Activated T-helper 2 cell treated with anti-CD3 and anti-CD28 coated beads, Interferon-gamma antibody, Interleukin-2, Interleukin-4, amounts not matched to agents 10 μg/mL and 5 μg/mL and 100 μg/mL, durations not matched to agents 14 hours and 24 hours and 36 hours (primary cell): ENCODE measurements at places on chromosomes 7 and 10. TPM values are rescaled to one million over a fixed set of nuclear protein-coding genes. Genes with fewer than 3 reads are reported as not detected.

DNA sequence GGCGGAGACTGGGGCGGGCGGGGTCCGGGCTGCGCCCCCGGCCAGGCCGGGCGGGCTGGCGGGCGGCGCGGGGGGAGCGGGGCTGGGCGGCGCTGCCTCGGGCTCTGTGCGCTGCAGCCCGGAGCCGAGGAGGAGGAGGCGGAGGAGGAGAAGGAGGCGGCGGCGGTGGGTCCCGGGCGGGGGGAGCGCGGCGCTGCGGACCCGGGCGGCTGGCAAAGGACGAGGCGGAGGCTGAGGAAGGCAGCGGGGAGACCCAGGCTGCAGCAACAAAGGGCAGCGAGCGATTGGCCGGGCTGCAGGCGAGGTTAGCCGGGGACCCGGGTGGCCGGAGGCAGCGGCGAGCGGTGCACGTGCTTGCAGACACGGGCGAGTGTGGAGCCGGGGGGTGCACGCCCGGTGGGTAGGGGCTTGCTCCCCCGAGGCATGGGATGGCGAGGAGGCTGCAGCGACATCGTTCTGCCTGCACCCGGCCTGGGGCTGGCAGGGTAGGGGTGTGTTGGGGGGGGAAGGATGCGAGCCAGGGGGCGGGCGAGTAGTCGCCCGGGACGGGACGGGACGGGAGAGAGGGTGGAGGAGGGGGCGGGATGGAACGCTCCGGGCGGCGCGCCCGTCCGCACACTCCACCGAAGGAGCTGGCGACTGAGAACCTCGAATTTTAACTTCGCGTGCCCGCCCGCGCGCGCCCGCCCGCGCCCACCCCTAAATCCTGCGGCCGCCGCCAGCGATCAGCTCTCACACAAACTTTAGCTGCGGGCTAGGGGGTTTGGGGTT, 844 bp upstream of the KAT6B start:
- DNase-seq = peak; percentile 56

The GPR15LG gene
- not detected in 2 replicates for total RNA-seq

GRCh38 chr7:29435902-29436301, 127.7 kb upstream of the PRR15 start:
- no peak for DNase-seq

The KCP gene
- not detected in 2 replicates for total RNA-seq

The ENTPD1 gene
- 37.1 and 37.5 TPM in 2 replicates for total RNA-seq

DNA sequence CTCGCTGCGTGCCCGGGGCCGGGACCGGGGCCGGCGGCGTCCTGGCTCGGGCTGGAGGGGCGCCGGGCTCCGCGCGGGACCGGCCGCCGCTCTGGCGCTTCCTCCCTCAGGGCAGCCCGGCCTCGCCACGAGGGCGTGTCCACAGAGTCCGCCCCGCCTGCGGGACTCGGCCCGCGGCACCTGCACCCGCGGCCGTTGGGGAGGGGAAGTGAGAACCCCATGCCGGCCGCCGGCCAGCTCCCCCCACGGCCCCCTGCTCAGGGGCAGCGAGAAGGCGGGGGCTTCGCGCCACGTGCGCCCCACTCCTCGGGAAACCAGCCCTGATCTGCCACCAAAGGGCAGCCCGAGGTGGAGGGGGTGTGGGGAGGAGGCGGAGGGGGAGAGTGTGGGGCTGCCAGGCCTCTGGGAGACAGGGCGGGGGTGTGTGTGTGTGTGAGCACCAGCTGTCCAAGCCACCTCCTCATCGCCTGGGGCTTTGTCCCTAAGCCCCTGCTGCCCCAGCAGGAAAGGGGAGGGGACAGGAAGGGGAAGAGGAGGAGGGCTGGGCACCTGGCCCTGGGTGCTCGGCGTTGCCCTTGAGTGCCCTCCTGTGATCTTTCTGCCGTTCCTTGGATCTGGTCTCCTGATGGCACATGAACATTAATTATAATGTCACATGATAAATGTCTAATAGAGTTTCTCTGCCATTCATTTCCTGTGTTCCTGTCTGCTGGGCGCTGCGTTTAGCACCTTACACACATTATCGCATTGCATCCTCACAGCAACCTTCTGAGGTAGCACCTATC, at the start of gene PIK3AP1:
Gene PIK3AP1 (minus strand): TSS at position 93 of the 785 bp plus-strand sequence. CDS start 120 bp downstream, outside the sequence.
- DNase-seq = peak; percentile 28

DNA sequence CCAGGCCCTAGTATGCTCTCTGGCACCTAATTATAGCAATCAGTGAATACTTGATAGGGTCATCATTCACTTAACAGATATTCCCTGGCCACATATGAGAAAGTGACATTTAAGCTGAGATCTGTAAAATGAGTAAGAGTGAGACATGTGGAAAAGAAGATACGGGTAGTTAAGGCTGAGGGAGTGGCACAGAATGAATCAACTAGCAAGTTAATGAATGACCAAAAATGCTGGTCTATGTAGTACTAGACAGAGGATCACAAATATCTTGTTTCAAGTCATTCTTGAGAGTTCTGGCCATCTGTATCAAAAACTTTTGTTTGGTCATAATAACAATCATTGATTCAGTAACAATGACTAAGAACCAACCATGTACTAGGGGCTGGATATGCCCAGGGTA, 954.9 kb downstream of the CNTNAP2 start:
- no peak for DNase-seq

- no peak for DNase-seq
These were observed 107.2 kb upstream of the STEAP1B start for GRCh38 chr7:22607180-22607579.
